ENCODE measurements at places on chromosomes 3 and 15.

DNA sequence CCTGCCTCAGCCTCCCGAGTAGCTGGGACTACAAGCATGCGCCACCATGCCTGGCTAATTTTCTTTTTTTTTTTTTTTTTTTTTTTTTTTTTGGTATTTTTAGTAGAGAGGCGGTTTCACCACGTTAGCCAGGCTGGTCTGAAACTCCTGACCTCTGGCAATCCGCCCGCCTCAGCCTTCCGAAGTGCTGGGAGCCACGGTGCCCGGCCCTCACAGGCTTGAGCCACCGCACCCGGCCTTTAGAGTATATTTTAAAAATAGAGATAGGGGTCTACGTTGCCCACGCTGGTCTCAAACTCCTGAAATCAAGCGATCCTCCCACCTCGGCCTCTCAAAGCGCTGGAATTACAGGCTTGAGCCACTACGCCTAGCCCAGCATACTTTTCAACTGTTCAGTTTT lies 93.4 kb upstream of the CHD2 start:
- DNase-seq, result no peak

- DNase-seq, result no peak
Observed at GRCh38 chr15:39918688-39919385, 1.2 kb downstream of the GPR176 start.

DNA sequence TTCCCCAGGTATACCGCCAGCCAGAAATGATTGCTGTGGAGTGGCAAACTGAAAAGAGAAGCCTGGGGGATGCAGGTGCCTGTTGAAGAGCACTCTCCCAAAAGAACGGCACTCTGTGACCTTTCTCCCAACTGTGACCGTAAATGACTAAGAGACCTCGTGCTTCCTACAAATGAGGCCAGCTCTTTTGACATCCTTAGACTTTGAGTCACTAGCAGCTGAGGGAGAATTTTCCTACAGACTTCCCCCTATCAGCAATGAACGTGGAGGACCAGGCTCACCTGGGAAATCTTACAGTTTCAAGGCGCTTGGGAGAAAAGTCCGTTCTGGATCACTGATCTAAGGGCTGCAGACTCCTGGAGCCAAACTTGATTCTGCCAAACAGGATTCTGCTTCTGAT lies 8.6 kb downstream of the AQP9 start:
- no peak for DNase-seq

DNA sequence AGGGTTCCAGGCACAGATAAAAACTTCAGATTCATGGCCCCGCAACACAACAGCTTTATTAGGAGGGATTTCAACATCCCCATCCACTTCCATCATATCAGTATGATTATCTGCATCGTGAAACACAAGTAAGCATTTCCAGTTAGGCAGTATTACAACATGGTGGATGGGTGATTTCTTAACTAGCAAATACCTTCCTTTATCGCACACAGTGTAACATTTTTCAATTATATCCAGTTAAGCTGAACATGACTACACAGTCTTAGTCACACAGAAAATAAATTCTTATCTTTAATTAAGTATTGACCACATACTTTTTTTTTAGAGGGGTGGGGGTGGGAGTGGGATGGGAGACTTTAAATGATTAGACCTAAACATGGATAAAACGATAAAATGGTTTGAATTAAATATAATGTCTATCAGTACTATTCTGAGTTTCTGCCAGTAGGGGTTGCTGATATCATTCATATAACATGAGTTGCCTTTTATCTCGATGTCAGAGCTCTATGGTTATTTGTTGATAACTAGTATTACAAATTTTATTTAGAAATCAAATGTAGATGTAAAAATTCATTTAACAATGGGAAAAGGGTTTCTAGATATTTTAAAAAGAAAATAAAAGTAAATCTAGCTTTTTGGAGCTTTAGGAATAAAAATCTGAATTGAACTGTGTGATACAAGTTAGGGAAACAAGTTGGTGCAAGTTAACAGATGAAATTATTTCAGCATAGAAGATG lies 146.6 kb downstream of the TBL1XR1 start:
- DNase-seq, result no peak

GRCh38 chr15:83275412-83275811 lies 9.1 kb downstream of the BNC1 start:
- DNase-seq, result no peak

DNA sequence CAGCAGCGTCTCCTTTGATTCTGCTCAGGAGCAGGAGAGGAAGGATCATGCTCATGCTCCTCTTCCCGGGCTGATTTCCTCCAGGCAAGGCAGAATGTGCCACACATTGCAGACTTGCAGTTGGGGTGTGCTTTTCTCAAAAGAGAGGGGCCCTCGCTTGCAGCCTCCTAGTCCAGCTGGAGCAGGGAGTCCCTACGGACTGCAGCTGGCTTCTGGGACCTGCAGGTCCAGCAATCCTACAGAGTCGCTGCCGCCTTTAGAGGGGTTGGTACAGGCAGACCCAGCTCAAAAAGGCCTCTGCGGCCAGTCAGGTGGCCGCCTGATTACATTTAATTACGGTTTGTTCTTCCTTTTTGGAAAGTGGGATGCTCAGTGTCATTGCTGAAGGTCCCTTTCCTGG lies 173.9 kb downstream of the NSMCE3 start:
- no peak for DNase-seq

GRCh38 chr3:116005404-116005803 lies 382.1 kb downstream of the GAP43 start:
- DNase-seq, result no peak

DNA sequence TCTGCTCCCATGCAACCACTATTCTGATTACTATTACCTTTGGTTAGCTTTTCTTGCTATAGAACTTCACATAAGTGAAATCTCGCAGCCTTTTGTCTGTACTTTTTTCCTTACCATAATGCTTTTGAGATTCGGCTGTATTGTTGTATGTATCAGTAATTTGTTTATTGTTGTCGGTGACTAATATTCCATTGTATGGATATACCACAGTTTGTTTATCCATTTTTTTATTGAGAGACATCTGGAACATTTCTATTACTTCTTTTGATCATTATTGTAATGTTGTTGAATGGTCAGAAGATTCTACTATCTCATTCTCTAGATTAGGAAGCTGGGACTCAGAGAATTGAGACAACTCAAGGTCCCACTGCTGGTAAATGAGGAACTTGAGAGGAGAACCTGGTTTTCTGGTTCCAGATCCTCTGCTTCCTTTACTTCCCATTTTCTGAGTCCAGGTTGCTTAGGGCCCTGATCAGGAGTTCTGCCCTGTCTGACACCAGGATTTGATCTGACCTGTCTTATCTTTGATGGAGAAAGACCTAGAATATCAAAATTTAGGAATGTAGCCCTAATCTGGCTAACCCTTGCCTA lies 18.2 kb upstream of the SPTSSB start:
- no peak for DNase-seq

DNA sequence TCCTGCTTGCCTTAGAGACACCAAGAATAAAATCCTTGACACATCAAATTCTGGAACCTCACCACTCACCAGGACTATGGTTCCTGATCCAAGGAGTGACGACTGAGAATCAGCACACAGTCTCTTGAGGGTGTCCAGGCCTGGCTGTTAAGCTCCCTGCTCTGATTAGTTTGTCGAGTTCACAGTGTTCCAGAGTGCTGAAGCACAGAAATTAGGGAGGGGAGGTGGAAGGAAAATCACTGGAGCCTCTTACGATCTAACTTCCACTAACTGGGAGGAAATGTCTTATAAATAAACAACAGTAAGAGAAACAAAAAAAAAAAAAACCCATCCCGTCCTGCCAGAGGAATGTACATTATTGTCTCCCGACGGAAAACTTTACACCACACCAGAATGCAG lies 330.2 kb downstream of the TIGIT start:
- no peak for DNase-seq

- DNase-seq, result no peak
Observed at GRCh38 chr15:86915811-86916331, 836.2 kb downstream of the AGBL1 start.

DNA sequence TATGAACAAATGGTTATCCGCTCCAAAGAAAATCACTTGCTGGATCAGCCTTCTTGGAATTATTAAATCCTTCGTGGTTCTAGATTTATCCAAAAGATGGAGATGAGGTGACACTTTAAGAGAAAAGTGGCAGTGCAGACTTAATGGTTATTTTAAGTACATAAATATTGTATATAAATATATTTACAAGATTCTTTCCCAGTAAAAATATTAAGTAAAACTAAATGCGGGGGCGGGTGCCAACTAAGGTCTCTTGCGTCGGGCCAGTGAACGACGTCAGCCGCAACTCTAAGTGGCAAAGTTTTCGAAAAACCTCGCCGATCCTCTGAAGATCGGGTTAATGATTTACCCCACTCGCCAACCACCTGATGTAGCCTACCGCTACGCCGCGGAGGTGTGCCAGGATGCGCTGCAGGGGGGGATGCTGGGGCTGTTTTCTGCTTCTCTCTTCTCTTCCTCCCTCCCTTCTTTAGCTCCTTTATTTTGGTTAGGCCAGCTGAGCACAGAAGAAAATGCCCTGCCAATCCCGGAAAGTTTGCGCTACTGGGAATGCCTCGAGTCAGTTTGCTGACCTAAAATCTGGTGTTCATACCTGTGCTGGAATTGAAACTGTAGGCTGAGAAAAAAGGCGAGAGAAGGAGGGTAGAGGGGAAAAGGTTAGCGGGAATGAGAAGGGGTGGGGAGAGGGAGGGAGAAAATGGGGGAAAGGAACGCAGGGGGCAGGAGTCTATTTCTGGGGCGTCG lies 7.6 kb upstream of the FOXB1 start:
- DNase-seq, result no peak

DNA sequence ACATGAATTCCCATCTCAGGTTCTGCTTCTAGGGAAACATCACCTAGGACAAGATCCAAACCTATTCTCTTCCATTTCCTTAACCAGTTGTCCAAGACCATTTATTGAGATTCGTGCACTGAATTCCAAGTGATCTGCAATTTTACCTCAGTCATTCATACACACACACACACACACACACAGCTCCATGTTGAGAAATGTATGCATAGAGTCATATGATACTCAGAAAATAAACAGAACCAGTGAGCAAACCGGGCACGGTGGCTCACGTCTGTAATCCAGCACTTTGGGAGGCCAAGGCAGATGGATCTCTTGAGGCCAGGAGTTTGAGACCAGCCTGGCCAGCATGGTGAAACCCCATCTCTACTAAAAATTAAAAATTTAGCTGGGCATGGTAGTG lies 6.1 kb upstream of the KPNA1 start:
- DNase-seq, result no peak

DNA sequence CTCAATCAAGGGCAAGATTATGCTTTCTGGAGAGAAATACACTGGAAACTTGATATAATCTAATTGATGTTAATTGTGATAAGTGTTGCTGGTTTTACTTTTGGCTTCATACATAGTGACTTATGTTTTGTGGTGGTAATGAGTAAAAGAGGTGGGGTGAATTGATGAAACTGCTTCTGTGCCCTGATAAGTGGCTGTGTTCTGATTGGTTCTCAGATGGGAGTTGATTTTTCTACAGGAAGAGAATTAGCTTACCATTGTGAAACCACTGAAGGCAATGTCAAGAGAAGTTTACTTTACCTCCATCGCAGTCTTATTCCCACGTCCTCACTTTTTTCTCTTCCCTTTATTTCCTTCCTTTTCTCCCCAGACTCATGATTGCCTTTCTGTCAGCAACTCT lies 23.8 kb downstream of the TMEM45A start:
- DNase-seq, result no peak

DNA sequence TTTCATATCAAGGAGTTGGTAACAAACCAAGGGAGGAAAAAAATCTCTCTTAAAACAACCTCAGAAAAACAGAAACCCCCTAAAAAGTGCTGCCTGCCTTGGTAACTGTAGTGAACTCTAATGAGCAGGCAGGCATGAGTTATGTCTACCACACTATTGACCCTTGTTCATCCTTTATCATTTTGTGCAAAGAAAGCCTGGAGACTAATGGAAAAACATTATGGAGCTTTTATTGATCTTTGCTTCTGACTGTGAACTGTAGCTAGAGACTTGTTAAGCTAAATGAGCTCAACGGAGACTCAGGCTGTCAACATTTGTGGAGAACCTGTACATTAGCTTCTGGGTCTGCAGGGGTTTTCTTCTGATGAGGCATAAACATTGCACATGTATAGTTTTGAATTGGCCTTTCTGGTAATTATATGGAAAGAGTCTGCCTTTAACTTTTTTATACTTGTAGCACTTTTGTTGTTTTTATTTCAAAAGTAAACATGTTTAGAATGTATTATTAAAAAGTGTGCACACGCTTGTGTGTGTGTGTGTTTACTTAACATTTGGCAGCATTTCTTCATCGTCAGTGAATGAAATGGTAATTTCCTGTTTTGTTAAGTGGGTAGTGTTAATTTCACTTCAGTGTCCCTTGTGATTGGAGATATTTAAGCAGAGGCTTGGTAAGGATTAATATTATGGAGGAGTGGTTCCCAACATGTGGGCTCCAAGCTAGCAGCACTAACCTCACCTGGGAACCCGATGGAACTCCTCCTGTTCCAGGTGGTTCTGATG lies 15.9 kb upstream of the SPTSSB start:
- no peak for DNase-seq

GRCh38 chr3:57689367-57690053 lies 3.4 kb downstream of the DENND6A start:
- DNase-seq, result no peak

DNA sequence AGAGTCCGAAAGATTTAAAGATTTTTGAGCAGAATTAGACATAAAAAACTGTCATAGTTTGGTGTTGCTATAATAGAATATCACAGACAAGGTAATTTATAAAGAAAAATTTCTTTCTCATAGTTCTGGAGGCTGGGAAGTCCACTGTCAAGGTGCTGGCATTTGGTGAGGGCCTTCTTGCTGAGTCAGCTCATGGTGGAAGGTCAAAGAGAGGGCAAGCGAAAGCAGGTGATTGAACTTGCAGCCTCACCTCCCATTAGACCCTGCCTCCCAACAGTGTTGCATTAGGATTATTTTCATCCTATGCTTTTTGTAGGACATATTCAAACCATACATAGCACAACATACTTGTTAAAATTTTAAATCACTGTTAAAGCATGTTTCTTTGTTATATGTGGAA lies 9.9 kb downstream of the SELENOT start:
- no peak for DNase-seq

DNA sequence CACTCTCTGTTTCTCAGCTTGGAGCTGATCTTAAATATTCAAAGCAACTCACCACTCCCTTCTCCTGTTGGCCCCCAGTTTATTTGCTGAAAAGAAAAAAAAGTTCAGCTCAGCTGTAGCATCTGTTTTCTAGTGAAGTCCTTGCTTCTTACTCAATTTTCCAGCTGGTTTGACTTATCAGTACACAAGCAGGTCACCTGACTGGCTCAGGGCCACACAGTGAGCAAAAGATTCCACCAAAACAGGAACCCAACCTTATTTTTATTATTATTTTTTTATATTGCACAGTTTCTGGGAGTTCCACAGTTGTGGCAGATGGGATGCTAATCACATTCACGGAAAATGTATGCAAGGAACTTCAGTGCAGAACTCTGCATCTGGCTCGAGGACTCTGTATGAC lies 390.7 kb upstream of the RGMA start:
- no peak for DNase-seq

Measured in CD4-positive, alpha-beta T cell treated with Interleukin-6 for 4 hours (primary cell).